Stimulated activated CD4-positive, alpha-beta T cell treated with anti-CD3 and anti-CD28 coated beads, Interleukin-12 subunit alpha, Interleukin-12 subunit beta, amount 100 ng/mL, for 4 hours (primary cell): ENCODE measurements at places on chromosomes 5 and 9.

GRCh38 chr5:127072861-127073846 lies at the start of gene C5orf63:
TSS of gene C5orf63 (minus strand) at chr5:127073502. CDS start at chr5:127058995, 14,507 bp downstream.
- peak; percentile 70 for DNase-seq

GRCh38 chr5:138408023-138408422 lies 30.8 kb upstream of the REEP2 start:
- DNase-seq = no peak

DNA sequence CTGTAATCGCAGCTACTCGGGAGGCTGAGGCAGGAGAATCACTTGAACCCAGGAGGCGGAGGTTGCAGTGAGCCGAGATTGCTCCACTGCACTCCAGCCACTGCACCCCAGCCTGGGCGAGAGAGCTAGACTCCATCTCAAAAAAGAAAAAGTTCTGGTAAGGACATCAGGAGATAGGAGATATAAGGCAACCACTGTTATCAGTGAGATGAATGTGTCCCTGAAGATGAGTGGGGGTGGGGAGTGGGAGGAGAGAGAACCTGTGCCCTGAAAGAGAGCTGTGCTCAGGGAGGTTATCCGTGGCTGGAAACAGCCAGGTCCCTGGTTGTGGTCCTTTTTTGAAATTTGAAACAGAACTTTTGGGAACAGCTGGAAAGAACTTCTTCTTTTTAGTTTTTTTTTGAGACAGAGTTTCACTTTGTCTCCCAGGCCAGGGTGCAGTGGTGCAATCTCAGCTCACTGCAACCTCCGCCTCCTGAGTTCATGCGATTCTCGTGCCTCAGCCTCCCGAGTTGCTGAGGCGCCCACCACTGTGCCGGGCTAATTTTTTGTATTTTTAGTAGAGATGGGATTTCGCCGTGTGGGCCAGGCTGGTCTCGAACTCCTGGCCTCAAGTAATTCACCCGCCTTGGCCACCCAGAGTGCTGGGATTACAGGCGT lies 2.6 kb downstream of the PTPA start:
- no peak for DNase-seq

- DNase-seq = no peak
These were observed 26.6 kb upstream of the PIP5K1B start for GRCh38 chr9:68678430-68678829.

GRCh38 chr5:150562832-150563231 lies 54.9 kb downstream of the NDST1 start:
- DNase-seq = no peak

- DNase-seq = no peak
These were observed 78.1 kb downstream of the CEMIP2 start for GRCh38 chr9:71690063-71690688.

- DNase-seq = no peak
These were observed 1393.9 kb upstream of the C9orf72 start for GRCh38 chr9:28967226-28967625.

DNA sequence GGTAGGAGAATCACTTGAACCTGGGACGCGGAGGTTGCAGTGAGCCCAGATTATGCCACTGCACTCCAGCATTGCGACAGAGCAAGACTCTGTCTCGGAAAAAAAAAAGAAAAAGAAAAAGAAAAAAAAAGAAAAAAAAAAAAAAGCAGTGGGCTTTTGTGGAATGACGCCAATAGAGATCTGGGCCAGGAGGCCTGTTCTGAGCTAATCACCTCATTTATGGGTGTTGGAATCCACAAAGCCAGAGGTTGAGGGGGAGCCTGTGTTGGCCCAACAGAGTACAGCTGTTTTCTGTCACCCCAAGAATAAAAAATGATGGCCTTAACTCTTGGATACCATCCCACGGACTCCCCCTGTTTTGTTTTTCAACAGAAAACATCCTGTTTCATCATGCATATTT lies 18.5 kb downstream of the OSTF1 start:
- no peak for DNase-seq

DNA sequence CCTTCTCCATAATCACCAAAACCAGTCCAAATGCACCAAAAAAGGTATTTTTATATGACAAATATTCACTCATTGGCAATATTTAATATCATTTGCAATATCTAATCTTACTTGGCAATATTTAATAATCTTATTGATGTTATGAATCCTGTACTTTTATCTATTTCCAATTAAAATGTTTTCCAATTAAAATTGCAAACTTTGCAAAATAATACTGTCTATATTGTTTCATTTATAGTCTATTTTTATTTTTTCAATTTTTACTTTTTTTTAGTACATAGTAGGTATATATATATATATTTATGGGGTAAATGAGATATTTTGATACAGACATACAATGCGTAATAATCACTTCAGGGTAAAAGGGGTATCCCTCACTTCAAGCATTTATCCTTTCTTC lies 109.9 kb downstream of the AGTPBP1 start:
- no peak for DNase-seq

- no peak for DNase-seq
These were observed at the start of gene GABRP for GRCh38 chr5:170783498-170784247. TSS of gene GABRP (plus strand) at chr5:170783725. CDS start at chr5:170788616, 4,891 bp downstream.

GRCh38 chr9:133609311-133610098 lies at the start of gene FAM163B:
TSS of gene FAM163B (minus strand) at chr9:133609389. CDS start at chr9:133580223, 29,166 bp downstream.
- peak; percentile 47 for DNase-seq

- no peak for DNase-seq
These were observed 6.8 kb upstream of the APBA1 start for GRCh38 chr9:69678843-69679538.

- no peak for DNase-seq
These were observed 42.8 kb downstream of the MAST4 start for GRCh38 chr5:66639037-66639436.

- no peak for DNase-seq
These were observed at the start of gene SV2C for GRCh38 chr5:76082772-76083554. TSS of gene SV2C (plus strand) at chr5:76083383. CDS start at chr5:76131751, 48,368 bp downstream.

GRCh38 chr5:57435701-57436134 lies 46.9 kb downstream of the ACTBL2 start:
- DNase-seq = no peak

DNA sequence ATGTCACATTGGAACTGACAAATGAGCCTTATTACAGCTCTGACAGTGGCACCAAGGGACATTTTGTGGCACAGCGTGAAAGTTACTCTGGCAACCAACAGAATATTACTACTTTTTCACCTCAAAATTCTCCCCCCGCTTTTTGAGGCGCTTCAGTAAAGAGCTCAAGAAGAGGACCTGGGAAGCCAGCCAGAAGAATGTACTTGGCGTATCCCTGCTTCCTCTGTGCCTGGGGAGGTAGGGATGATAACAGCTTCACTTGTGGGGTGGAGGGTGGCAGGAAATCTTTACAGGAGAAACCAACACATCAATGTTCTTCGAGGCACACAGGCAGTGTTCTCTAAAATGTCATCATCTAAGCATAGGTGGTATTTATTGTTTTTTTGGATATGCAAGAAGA lies 624.1 kb downstream of the NR2F1-AS1 start:
- DNase-seq = no peak

DNA sequence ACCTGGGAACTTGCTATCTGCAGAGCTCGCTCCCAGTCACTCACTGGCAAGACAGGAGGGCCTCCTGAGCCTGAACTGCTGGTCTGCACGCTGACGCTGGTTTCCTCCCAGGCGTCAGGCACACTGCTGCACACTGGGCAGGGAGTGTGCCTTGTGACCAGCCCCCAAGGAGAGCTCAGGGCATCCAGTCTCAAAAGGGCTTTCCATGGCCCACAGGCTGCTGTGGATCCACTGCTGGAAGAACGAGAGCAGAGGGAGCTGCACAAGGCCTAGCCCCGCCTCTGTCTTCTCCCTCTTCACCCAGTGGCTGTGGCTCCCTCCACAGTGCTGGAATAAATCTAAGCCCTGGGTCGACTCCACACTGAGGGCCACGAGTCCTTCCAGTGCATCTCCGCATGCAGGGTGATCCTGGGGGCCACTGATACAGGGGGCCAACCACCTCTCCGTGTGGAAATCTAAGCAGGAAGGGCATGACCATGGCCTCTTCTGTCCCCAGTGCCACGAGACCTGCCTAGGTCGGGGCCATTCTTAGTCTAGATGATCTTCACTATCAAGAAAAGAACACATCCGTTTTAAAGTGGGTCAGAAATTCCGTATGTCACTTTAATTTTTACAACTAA lies 93.6 kb downstream of the CAMSAP1 start:
- DNase-seq = no peak

GRCh38 chr9:1554081-1555035 lies 460.8 kb upstream of the SMARCA2 start:
- DNase-seq = no peak

GRCh38 chr5:128674837-128675446 lies 136.9 kb upstream of the FBN2 start:
- peak; percentile 17 for DNase-seq
